ENCODE measurements at places on chromosomes 1 and 21.

- DNase-seq = no peak
Observed at GRCh38 chr1:117613249-117613968, 7.6 kb downstream of the TENT5C start.

DNA sequence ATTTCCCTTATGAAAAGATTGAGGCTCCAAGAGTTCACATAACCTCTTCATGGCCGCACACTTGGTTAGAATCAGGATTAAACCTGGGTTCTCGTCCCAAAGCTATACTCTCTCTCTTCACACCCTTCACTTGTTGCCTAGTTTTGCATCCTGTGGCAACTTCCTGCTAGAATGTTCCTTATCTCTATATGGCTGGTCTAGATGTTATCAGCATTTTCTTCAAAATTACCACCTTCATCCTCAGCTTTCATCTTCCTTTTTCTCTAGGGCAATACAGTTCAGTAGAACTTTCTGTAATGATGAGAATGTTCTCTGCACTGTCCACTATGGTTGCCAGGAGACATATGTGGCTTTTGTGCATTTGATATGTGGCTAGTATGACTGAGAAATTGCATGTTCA lies 31.1 kb upstream of the BCAR3 start:
- no peak for DNase-seq

DNA sequence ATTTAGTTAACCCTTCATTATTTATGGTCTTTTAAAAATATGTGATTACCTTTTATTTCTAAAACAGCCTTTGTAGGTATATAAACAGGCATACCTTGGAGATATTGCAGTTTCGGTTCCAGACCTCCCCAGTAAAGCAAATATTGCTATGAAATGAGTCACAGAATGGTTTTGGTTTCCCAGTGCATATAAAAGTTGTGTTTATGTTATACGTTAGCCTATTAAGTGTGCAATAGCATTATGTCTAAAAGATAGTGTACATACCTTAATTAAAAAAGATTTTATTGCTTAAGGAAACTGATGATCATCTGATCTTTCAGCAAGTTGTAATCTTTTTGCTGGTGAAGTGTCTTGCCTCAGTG lies 44.1 kb downstream of the XCL2 start:
- no peak for DNase-seq

GRCh38 chr1:67960766-67961165 lies 89.7 kb downstream of the DIRAS3 start:
- no peak for DNase-seq

DNA sequence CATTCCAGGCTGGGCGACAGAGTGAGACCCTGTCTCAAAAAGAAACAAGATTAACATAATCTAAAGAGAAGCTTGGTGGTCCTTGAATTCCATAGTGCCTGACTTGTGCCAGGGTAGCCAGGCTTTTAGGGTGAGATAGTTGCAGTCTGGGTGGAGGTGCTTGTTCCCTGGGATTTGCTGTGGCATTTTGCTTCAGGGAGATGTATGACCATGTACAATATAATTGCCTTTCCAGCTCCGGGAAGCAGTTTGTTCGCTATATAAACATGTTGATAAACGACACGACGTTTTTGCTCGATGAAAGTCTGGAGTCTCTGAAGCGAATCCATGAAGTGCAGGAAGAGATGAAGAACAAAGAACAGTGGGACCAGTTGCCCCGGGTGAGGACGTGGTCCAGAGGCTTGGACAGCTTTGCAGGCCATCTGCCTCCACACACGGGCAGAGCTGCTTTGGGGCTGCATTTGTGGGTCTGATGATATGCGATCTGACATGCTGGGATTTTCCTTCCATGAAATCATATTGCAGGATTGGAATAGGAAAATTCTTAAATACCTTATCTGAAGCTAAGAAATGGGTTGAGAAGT lies 49.4 kb upstream of the KIF1B start:
- no peak for DNase-seq

All from activated CD8-positive, alpha-beta memory T cell treated with anti-CD3 and anti-CD28 coated beads for 1 hour (primary cell).